A673 (cell line): ENCODE measurements at places on chromosomes 5 and 9.

- peaks cover 70% of the 10 kb centered on the region for H3K36me3 ChIP-seq
- H3K27me3 ChIP-seq, result no peaks in the 10 kb centered on the region
- no peak overlapping the region for H3K27ac ChIP-seq
- peaks cover 15% of the 10 kb centered on the region for H3K4me1 ChIP-seq
- no peak for DNase-seq
- peak overlapping the region; percentile 80 for H3K4me3 ChIP-seq
Observed at GRCh38 chr5:171390883-171391677, 3.4 kb downstream of the NPM1 start.

DNA sequence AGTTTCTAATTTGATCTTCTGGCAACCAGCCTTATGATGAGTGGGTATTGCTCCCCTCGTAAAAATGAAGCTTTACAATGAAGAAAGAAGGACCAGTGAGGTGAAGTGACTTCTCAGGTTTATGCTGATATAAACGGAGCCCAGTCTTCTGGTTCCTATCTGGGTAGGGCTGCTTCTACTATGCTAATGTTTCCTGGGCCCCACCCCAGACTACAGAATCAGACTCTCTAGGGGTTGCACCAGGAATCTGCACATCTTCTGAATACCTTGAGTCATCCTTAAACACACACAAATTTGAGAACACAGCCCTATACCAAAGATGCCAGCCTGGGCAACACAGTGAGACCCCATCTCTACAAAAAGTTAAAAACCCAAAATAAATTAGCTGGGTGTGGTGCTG, 16.2 kb downstream of the BTF3 start:
- H3K27me3 ChIP-seq, result no peaks in the 10 kb centered on the region
- no peak for DNase-seq
- H3K4me3 ChIP-seq, result no peak overlapping the region
- no peaks in the 10 kb centered on the region for H3K36me3 ChIP-seq
- no peak overlapping the region for H3K27ac ChIP-seq
- H3K4me1 ChIP-seq, result no peaks in the 10 kb centered on the region

GRCh38 chr9:129987047-129987446, 55.9 kb downstream of the FNBP1 start:
- H3K4me1 ChIP-seq, result peaks cover 15% of the 10 kb centered on the region
- no peak overlapping the region for H3K4me3 ChIP-seq
- H3K27me3 ChIP-seq, result no peaks in the 10 kb centered on the region
- H3K36me3 ChIP-seq, result peaks cover 11% of the 10 kb centered on the region

- no peak overlapping the region for H3K4me3 ChIP-seq
- peak; percentile 42 for DNase-seq
- no peaks in the 10 kb centered on the region for H3K27me3 ChIP-seq
- H3K27ac ChIP-seq, result no peak overlapping the region
Observed at GRCh38 chr5:167030500-167031120, 1260.8 kb upstream of the WWC1 start.

GRCh38 chr5:108615216-108615615, 132.5 kb upstream of the FER start:
- no peaks in the 10 kb centered on the region for H3K36me3 ChIP-seq
- H3K4me1 ChIP-seq, result no peaks in the 10 kb centered on the region
- H3K27ac ChIP-seq, result no peak overlapping the region
- no peak overlapping the region for H3K4me3 ChIP-seq
- H3K27me3 ChIP-seq, result no peaks in the 10 kb centered on the region

GRCh38 chr5:153742060-153742459, 251.6 kb downstream of the GRIA1 start:
- no peaks in the 10 kb centered on the region for H3K27me3 ChIP-seq
- H3K36me3 ChIP-seq, result no peaks in the 10 kb centered on the region
- no peaks in the 10 kb centered on the region for H3K4me1 ChIP-seq
- no peak for DNase-seq
- no peak overlapping the region for H3K4me3 ChIP-seq
- H3K27ac ChIP-seq, result no peak overlapping the region

DNA sequence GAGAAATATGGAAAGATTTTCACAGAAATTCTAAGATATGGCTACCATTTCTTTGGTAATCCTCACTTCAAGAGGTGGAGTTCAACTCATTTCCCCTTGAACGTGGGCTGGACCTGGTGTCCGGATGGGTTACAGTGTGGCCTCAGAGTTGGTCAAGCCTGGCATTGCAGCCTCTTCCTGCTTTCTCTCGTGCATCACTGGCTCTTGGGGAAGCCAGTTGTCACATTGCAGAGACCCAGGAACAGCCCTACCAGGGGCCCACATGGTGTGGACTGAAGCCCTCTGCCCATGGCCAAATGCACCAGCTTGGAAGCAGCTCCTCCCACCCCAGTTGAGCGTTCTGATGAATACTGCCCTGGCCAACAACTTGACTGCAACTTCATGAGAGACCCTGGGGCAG, 47.7 kb upstream of the FCN1 start:
- H3K4me3 ChIP-seq, result no peak overlapping the region
- DNase-seq, result no peak
- H3K27me3 ChIP-seq, result no peaks in the 10 kb centered on the region
- H3K36me3 ChIP-seq, result no peaks in the 10 kb centered on the region
- no peak overlapping the region for H3K27ac ChIP-seq

DNA sequence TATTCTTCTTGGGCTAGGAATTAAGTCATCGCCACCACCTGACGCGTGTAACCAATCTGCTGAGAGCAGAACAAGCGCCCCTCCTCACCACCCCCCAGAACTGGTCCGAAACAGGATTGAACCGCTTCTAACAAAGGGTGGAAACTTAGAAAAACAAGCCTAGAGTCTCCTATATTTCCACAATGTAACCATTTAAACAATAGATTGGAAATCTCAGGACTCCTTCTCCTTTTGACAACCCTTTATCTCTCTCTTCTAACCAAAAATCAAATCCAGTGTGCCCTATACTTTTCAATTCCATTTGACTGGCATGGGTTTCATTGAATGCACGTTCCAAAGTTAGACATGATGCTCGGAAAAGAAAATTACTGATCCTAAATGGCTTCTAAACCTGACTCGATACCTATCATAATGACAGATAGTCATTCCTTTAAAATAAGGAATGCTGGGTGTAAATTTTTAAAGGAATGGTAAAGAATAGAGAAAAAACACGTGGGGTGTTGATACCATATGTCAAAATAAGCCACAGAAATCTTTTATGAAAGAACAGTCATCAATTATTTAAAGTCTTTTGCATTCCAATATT, 1.2 kb downstream of the ARRDC3 start:
- H3K27ac ChIP-seq, result peak overlapping the region; percentile 88
- peak; percentile 81 for DNase-seq
- peaks cover 34% of the 10 kb centered on the region for H3K4me1 ChIP-seq
- H3K36me3 ChIP-seq, result peaks cover 19% of the 10 kb centered on the region
- no peaks in the 10 kb centered on the region for H3K27me3 ChIP-seq

DNA sequence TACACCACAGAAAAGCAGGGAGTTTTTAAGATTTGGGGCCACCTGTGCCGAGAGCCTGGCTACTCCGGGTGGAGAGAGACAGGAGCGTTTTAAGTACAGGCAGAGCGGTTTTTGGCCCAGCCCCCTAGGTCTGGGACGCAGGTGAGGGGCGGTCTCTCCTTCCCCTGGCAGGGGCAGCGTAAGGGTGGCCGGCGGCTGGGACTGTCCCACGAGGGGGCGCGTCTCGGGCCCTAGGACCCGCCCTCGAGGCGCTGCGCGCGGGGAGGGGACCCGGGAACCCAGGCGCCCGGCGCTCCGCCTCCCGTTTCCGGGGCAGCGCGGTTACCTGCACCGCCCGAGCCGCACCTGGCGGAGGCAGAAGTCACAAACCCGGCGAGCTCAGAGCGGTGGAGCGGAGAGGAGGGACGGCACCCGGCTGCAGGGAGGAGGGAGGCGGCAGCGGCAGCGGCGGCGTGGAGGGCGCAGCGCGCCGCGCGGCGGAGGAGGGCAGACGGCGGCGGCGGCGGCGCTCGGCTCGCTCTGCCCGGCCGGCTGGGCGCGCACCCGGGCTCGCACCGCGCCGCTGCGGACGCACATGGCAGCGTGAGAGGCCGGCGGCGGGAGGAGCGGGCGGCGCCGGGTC, at the start of gene WWC1:
TSS of gene WWC1 (plus strand) at position 304 of the 622 bp plus-strand sequence. CDS start 508 bp downstream, outside the sequence.
- no peak within 1 kb of the TSS for H3K27ac ChIP-seq
- H3K4me3 ChIP-seq, result peak within 1 kb of the TSS; percentile 60
- peak; percentile 52 for DNase-seq
- H3K36me3 ChIP-seq, result no peaks in the 10 kb centered on the region
- H3K27me3 ChIP-seq, result no peaks in the 10 kb centered on the region
- no peaks in the 10 kb centered on the region for H3K4me1 ChIP-seq

DNA sequence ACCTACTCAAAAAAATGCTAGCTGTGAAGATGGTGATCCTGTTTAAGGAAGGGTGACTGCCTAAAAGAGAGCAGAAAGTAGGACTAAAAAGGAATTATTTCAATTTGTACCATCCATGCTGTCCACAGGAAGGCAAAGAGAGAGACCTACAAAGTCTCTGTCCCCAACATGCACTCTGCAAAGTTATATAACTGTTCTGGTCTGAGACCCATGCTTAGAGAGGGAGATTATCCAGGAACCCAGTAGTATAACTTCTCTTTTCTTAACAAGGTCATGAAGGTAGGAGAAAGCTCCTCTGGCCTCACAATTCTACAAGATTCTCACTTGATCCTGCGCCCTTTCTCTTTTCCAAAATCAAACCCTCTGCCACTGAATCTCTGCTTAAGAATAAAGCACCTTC, 25.8 kb downstream of the SLC22A4 start:
- H3K27ac ChIP-seq, result no peak overlapping the region
- no peak overlapping the region for H3K4me3 ChIP-seq
- no peaks in the 10 kb centered on the region for H3K36me3 ChIP-seq
- no peaks in the 10 kb centered on the region for H3K27me3 ChIP-seq
- no peak for DNase-seq
- H3K4me1 ChIP-seq, result peaks cover 7% of the 10 kb centered on the region
